RWPE2 (cell line): ENCODE measurements at places on chromosomes 12 and 14.

GRCh38 chr12:92134638-92135274, 10.9 kb downstream of the BTG1 start:
- DNase-seq: no peak

DNA sequence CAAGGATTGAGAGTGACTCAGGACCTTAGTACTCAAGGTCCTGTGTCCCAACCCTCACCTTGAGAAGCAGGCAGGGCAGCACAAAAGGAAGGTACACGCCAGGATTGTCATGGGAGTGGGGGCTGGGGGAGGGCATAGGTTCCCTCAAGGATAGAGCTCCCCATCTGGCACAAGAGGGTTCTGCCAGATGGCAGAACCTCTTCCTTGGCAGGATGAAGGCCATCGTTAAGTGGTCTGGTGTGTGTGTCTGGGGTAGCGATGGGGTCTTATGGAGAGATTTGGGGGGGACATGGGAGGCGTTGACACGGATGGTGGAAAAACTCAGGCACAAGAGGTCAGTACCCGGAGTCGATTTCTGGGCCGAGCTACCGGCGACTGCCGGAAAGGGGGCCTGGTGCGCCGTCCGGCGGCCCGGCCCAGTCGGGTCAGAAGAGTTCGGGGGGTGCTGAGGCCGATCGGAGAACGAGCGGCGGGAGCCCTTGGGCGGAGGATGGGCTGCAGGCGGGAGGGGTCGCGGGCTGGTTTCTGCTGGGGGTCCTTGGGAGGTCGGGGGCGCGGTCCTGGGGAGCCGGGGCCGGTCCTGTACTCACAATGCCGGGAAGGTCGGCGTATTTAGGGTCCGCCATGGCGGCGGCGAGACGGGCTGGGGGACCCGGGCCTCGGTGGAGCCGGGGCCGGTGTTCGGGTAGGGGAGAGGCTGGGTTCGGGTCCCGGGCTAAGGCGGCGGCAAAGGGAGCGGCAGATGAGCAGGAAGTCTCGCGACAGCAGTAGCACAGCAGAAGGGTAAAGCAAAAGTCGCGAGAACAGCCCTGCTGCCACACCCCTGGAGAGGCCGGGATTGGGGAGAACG, at the start of gene DCTN2:
Gene DCTN2, minus strand, starts transcription at position 755 of the 850 bp plus-strand sequence. Its CDS starts 129 bp downstream, at position 626.
- peak; percentile 96 for DNase-seq

DNA sequence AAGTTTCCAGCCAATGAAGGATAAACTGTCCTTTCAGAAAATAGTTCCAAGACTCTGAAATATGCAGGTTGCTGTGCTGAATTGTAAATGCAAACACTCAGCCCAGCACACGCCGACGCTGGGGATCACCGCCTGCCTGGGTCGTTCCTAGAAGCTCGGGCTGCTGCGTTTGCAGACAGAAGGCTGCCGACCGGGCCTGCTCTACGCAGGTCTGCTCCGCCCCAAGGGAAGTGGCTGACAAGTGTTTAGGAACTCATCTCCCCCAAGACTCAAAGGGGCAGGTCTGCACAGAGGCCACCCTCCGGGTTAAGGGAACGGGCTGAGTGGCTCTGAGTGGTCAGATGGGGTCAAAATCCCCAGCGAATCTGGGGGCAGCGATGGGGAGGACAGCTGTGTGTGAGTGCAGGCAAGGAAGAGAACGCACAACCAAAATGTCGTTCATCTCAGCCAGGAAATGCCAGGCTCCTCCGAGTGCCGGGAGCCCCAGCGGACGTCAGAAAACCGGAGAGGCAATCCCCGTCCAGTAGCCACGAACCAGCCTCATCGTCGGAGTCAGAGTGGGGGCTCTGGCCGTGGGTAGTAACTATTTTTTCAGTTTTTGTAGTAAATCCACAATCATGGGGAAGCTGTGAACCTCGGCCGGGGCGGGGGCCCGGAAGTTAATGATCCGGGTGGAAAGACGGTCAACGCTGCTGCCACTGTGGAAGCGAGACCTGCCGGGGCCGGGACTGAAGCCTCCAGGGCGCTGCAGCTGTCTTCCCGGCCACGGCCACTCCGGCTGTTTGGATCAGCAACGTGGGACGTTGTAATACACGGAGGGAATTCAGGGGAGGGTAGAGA, 6.0 kb downstream of the GALNT9 start:
- DNase-seq: no peak

DNA sequence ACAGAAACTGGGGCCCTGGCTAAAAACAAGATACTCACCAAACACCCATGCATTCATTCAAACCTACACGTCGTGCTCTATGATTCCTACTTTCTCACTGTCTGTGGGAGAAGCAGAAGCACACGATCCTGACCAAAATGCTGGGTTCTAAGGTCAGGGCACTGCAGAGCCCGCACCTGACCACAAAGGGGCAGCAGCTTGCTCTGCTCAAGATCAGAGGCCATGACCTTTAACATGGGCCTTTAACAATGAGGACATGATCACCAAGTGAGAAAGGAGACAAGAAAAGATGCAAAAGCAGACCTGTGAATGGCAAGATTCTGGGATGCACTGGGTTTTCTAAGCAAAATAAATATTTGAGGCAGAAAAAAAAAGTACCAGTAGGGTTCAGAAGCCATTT, 40.1 kb upstream of the VPS33A start:
- no peak for DNase-seq

GRCh38 chr14:65360144-65360784, 52.3 kb upstream of the FUT8 start:
- DNase-seq: no peak

- DNase-seq: no peak
These were observed 443.1 kb downstream of the AEBP2 start for GRCh38 chr12:19882346-19882745.

- DNase-seq: no peak
These were observed 379.1 kb downstream of the GALC start for GRCh38 chr14:87613881-87614280.

- DNase-seq: no peak
These were observed 739.9 kb downstream of the SLC16A7 start for GRCh38 chr12:60335745-60336144.

- DNase-seq: no peak
These were observed 4.7 kb downstream of the SPRYD3 start for GRCh38 chr12:53074283-53074998.

DNA sequence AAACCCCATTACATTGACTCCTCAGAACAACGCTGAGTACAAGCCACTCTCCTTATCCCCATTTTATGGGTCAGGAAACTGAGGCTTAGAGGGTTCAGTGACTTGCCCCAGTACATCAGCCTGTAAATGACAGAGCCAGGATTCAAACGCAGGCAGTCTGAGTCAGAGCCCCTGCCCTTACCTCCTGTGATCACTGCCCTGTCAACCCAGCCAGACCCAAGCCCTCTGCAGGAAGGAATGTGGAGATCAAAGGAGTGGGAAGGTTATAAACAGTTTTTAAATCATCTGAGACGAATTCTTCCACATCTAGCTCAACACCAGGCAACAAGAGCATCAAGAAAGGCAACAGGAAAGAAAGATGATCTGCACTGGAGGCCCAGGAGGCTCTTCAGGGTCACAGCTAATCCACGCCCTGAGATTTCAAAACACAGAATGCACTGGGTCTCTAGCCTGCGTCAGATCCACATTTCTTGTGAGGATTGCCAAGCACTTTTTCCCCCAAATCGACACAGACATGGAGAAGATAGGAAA, 38.5 kb downstream of the SPTB start:
- DNase-seq: no peak
